Transverse colon (tissue), 4 donors: ENCODE measurements at places on chromosomes 5 and 9. TPM values are rescaled to one million over a fixed set of nuclear protein-coding genes. Genes with fewer than 3 reads are reported as not detected.

BHMT gene
- not detected for total RNA-seq

GRCh38 chr9:34310215-34310614 is 18.9 kb downstream of the KIF24 start:
- no peak for DNase-seq

- peak; percentile 32 for DNase-seq
Observed at GRCh38 chr5:154653418-154653763, 101.8 kb upstream of the LARP1 start.

GRCh38 chr5:14178091-14178490 is 34.9 kb downstream of the TRIO start:
- DNase-seq = no peak

ZNF366 gene
- total RNA-seq = 0.40 TPM

WNT8A gene
- total RNA-seq = not detected

- no peak for DNase-seq
Observed at GRCh38 chr5:13664377-13664776, 280.1 kb downstream of the DNAH5 start.

- no peak for DNase-seq
Observed at GRCh38 chr5:90289837-90290236, 119.7 kb downstream of the CETN3 start.

GRCh38 chr5:170597872-170598271 is 94.1 kb downstream of the KCNIP1 start:
- no peak for DNase-seq

PTPRD gene
- 43.0 TPM for total RNA-seq

DNA sequence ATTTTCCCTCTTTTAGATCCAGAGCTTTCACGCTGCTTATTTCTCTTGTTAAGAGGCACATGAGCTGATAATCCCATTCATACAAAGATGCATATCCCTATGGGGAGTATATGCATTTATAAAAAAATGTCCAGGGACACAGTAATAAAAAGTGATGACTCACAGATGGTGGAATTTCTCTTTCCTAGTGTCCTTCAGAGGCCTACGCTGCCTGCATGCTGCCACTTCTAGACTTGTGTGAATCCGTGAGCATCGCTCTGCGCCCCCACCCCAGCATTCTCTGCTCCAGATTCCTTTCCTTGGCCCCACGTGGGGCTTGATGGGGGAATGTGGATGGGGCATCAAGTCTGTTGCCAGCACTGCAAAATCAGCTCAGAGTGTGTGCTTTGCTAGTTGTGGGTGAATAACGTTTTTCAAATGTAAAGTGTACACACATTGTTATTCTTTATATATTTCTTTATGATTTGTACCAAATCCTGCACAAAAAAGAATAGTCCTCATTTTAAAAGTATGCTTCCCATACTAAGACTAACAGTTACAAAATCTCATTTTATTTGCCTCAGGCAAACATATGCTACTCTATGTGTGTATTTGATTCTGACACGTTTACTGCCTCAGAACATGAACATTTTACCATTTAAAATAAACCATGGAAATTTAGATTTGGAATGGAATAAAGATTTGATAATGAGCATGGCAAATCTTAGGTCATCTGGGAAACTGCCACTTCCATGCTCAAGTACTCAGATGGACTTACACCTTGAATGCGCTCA is 22.4 kb upstream of the RASGRF2 start:
- DNase-seq = no peak

PTGDS gene
- total RNA-seq = 6.8 TPM

- DNase-seq = no peak
Observed at GRCh38 chr9:13078164-13078563, 201.3 kb downstream of the MPDZ start.

DNA sequence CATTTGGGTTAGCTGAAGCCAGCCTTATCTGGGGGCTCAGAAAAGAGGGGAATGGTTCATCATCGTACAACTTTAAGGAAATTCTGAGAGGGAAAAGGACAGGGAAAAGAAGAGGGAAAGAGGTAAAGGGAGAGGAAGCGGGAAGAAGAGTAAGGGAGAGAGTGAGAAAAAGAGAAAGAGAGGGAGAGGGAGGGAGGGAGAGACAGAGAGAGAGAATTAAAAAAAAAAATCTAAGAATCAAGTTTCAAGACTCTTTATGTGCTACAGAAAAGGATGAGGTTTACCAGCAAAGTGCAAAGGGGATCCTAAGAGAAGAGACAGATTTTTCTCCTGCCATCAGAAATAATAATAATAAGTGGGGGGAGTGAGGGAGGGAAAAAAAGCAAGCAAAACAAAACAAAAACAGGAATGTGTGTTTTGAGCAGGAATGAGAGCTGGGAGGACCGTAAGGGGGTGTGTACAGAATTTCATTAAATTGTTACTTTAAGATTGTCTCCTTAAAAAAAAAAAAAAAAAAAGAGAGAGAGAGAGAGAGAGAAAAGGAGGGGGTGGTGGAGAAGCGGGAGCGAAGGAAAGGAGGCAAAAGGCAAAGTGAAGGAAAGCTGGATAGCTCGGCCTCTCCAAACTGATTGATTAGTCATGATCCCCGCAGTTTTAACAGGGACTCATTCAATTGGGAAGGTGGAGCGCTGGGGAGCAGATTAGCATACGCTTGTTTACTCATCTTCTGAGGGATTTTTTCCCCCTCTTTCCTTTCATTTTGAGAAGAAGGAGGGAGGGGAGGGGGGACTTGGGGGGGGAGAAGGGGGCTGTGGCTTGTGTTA is 438 bp upstream of the PAPPA start:
- no peak for DNase-seq

- no peak for DNase-seq
Observed at GRCh38 chr9:82745919-82746318, 317.0 kb downstream of the RASEF start.

- peak; percentile 35 for DNase-seq
Observed at GRCh38 chr9:136438548-136439480, 831 bp downstream of the INPP5E start.

- DNase-seq = no peak
Observed at GRCh38 chr9:86176468-86176867, 77.1 kb upstream of the GOLM1 start.

DNA sequence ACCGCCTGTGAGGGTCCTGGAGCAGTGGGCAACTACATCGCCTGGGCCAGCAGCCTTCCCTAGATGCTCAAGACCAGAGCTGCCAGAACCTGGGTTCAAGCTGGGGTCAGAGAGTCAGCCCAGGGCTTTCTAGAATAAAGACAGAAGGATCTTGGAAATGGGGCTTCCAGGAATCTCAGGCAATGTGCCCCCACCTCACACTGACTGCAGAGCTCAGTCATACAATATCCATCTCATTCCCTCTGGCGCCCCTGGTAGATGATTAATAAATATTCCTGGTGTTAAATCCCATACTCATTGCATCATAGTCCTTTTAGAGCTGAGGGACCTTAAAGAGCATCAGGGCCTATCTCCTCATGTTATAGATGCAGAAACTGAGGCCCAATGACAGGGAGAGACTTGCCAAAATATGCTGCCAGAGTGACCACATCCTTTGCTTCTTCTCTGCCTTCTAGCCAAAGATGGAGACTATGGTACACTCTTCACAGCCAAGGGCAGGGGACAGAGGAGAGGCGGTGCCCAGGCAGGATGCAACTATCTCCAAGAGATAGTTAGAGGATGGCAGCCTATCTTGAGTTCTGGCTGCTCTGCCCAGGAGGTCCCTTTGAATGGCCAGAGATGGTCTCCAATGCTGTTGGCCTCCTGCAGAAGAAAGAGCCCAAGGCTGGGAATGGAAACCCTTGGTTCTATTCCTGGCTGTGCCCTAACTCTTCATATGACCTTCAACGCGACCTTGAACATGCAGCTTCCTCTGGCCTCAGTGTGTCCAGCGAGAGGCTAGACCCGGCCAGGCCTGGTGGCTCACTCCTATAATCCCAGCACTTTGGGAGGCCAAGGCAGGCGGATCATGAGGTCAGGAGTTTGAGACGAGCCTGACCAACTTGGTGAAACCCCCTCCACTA is 36.2 kb upstream of the IL17B start:
- DNase-seq = no peak

SPINK7 gene
- not detected for total RNA-seq

IGIP gene
- total RNA-seq = 22.4 TPM
